CD8-positive, alpha-beta memory T cell (primary cell): ENCODE measurements at places on chromosomes 11 and 22.

DNA sequence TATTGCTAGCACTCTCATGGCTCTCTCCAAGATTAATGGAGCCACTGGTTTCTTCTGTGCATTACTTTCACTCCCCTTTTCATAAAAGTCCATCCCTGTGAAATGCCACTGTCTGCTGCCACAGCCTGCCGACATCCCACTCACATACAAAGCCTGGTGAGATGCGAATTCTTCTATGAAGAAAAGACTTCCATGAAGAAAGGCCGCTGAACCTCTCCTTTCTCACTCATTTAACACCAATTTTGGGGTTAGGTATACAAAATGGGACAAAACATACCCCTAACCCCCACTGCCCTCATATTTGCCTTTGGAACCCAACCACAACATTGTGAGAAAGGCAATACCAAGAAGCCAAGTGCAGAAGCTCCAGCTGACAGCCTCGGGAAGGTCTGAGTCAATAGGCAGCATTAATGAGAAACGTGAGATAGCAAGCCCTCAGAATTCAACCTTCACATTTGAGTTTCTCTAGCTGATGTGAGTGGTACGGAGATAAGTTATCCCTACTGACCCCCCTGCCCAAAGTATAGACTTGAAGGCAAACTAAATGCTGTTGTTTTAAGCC, 156.4 kb downstream of the ATG16L2 start:
- DNase-seq = no peak

DNA sequence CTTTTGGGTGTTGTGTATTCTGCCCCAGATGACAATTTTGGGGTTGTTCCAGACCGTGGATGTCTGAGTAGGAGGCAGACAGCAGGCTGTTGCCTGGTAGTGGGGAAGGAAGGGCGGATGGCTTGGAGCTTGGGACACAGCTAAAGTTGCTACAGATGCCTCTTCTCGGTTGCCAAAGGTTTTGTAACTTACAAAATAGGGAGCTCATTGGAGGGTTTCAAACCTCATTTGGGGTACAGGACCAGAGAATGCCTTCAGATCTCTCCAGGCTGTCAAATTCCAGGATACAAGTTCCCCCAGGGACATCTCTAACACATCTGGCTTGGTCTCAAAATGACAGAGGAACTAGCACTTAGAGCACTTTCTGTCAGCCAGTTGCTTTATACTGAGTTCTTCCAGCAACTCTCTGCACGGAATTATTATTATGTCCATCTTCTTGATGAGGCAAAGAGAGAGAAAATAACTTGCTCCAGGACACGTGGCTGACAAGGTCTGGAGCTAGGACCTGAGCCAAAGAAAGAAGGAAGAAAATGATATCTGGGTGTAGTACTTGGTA, 56.0 kb downstream of the SLC1A2 start:
- no peak for DNase-seq

GRCh38 chr11:2306452-2306823, 4.6 kb downstream of the TSPAN32 start:
- DNase-seq = no peak

DNA sequence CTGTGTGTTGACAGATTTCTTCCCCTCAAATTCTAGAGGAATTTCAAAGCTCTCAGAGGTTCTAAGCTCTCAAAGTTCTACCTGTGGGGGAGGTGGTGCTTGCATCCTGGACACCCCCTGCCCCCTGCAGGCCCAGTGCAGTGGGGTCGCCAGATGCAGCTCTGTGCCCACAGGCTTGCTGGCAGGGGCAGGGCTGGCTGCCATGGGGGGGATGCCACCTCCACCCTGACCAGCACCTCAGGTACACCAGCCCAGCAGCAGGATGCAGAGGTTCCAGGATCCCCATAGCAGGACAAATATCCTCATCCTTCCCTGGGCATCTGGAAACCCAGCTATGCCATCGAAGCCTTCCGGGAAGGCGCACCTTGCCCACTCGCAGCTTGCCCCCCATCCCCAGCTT, 91.1 kb downstream of the BRD1 start:
- DNase-seq = no peak

DNA sequence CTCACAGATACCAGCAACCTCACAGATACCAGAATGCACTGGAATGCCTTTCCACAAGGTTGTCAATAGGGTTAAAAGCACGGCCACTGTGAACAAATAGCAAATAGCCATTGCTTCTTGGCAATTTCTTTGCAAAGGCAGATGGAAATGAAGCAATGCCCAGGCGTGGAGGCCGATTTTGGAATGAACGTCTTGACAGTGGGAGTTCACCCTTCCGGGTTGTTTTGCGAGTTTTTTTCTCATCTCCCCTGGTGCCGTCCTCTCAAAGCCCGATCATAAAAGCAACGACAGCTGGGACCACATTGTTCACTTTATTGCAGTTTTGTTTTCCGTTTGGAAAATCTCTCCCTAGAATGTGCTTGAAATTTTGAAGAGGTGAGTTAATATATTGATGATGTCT, 38.0 kb upstream of the CD82 start:
- no peak for DNase-seq

DNA sequence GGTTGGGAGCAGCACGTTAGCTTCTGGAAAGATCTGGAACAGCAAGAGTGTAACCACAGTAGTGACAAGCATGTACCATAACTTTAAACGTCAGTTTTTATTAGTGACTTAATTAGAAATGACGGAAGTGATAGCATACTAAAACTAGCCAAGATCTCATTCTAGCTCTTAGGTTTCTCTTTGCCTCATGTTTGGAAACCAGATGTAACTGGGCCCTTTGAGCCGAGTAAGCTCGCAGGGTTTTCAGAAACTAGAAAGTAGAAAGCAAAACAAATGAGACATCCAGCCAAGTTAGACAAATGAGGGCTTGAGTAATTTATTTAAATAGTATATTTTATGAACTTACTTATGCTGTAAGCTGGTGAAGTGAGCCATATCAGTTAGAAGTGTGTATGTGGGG, 40.2 kb upstream of the SLC5A12 start:
- no peak for DNase-seq

- DNase-seq = no peak
Measured at GRCh38 chr11:15617126-15617525, 502.4 kb downstream of the INSC start.

DNA sequence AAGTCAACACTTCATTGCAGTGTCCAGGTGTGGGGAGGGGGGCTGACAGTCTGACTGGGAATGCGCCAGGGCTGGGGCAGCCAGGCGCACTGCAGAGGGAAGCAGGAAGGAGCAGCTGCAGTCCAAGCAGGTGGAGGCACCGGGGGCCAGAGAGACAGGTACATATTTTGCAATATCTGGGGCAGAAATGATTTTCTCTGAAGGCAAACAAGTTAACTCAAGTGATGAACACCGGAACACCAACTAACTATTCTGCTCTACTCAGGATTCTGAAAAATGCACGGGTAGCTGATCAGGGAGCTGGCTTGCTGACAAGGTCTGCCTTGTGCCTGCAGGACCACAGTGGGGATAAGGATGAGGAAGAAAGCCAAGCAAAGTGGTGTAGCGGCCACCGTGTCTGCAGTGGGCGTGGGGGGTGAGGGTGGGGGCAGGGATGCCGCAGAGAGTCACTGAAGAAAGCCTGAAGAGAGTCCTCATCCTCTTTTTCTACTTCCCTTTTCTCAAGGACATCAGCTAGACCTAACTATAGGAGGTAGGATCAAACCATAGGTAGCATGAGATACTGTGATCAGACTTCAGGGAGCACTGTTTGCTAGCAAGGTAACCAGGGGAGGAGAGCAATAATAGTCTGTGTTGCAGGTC, 83.4 kb downstream of the SCN3B start:
- no peak for DNase-seq

- DNase-seq = no peak
Measured at GRCh38 chr11:83448686-83449085, 162.5 kb upstream of the CCDC90B start.

DNA sequence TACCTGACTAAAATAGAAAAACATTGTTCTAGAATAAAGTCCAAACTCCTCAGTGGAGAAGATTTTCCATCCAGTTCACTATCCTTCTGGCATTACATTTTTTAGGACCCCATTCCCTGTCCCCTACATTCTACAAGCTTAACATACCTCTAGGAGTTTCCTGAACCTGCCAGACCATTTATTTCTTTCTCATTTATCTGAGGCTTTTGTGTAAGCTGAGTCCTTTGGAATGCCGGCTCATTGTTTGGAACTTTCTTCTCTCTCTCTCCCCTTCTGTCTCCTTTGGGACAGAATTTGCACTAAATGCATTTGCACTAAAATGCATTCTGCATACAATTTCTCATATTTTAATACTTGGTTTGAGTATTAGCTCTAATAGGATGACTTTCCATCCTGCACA, 393.0 kb upstream of the ANO3 start:
- no peak for DNase-seq

GRCh38 chr11:4072668-4073285, 21.8 kb upstream of the RRM1 start:
- DNase-seq = peak; percentile 70

GRCh38 chr11:102596578-102596977, 28.6 kb downstream of the MMP20 start:
- no peak for DNase-seq

- peak; percentile 54 for DNase-seq
Measured at GRCh38 chr11:130388607-130389205, 39.7 kb downstream of the ADAMTS8 start.

- DNase-seq = no peak
Measured at GRCh38 chr11:27991736-27992135, 116.2 kb downstream of the KIF18A start.

DNA sequence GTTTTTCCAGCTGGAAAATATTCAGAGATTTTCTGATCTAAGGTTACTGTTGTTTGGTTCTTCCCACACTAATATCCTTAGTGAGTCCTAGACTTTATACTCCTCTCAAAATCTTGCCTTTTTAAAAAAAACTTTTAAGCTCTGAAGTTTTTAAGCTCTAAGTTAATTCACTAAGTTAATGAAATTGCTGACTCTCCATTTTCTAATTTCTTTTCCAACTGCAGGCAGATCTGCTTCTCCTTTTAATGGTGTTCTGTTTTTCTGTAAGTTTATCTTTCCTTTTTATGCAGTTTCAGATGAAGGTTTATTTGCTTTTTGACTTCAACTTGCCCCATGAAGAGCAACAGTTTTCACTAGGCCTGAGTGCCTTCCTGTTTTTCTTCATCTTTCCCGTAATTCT, 125.8 kb upstream of the ARHGAP42 start:
- no peak for DNase-seq

- DNase-seq = no peak
Measured at GRCh38 chr22:32661737-32662586, 139.5 kb upstream of the TIMP3 start.

- DNase-seq = no peak
Measured at GRCh38 chr11:132933703-132934102, 598.6 kb downstream of the OPCML start.

- DNase-seq = no peak
Measured at GRCh38 chr11:46200537-46201281, 76.8 kb upstream of the CREB3L1 start.

- DNase-seq = no peak
Measured at GRCh38 chr22:32204856-32205722, at the start of gene RFPL2. TSS of gene RFPL2 (minus strand) at chr22:32205073. CDS start at chr22:32202451, 2,622 bp downstream.

GRCh38 chr11:19892387-19892786, 179.8 kb downstream of the NAV2 start:
- no peak for DNase-seq

DNA sequence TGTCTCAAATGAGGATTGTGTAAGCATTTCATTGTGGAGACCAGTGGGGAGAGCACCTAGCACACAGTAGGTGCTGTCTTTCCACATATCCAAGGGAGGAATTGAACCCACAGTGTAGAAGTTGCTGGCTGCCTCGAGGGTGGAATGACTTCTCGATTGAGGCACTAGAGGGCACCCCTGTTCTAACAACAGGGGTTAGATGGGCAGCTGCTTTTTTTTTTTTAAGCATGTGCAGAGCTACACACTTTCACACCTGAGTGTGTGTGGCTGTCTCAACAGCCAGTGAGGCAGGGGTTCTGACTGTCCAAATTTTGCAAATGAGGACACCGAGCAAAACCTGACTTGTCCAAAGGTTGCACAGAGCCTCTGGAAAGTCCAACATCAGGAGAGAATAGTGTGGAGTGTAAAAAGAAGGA, 118.2 kb upstream of the CRYBB3 start:
- peak; percentile 66 for DNase-seq

DNA sequence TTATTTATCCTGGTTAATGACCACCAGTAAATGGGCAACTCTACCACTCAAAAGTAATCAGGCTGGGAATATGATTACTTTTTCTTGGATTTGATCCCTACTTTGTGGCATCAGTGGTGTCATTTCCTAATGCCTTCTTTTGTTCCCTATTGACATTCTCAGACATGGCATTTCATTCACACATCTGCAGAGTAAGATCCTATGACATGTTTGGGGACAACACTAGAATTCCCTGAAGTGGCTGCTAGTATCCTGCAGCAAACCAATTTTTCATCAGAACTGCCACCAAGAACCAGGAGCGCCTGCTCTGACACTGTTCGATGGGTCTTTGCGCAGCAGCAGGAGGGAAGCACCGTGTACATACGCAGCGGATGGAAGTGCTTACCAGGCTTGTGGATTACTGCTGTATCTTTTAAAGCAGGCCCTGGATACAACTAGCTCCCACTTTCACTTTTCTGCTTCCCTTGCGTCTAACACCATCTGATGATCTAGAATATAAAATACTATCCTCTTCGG, 97.7 kb downstream of the LARGE2 start:
- DNase-seq = no peak

DNA sequence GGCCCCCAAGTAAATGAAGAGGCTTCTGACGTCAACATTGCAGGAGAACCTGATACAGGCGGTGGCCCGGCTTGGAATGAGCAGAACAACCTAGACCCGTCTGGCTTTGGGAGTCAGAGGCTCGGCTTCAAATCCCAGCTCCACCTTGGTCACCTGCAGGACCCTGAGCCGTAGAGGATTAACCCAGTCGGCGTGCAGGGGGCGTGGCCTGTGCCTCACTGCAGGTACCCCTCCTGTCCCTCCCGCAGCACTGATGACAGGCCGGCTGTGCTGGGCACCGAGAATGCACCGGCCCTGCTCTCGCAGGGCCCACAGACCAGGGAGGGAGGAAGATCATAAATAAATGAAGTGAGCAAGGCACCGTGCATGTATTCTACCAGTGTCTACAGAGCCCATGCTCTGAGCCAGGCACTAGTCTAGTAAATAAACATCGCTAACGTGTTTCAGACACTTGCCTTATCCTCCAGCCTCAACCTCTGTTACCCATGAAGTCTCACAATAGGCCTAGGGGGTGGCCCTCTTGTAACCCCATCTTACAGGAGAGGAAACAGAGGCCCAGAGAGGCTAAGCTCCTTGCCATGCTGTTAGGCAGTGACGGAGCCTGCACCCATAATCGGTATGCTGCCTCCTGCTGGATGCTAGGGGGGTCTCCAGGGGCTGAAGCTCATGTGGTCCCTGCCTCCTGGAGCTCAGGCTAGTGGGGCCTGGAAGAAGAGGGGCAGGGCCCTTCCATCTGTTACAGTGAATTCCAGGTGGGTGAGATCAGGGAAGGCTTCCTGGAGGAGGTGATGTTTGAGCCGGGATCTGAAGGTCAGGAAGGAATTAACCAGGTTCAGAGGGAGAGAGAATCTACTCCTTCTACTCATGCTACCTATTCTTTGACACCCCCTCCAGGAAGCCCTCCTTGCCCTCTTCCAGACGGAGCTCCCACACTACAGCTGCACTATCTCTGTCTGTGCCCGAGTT, 53.4 kb downstream of the RTL6 start:
- no peak for DNase-seq
